ENCODE measurements at places on chromosomes 2 and 18. TPM values are rescaled to one million over a fixed set of nuclear protein-coding genes. Genes with fewer than 3 reads are reported as not detected.

Gene COL3A1
- polyA plus RNA-seq: not detected

Gene RNU2-63P
- polyA plus RNA-seq: not detected

Gene SFT2D3
- polyA plus RNA-seq: 3.8 TPM

Gene ASIC4
- not detected for polyA plus RNA-seq

- H3K27me3 ChIP-seq: no peaks in the 10 kb centered on the region
- H3K27ac ChIP-seq: no peak overlapping the region
- H3K36me3 ChIP-seq: no peaks in the 10 kb centered on the region
Observed at GRCh38 chr18:24488824-24489493, 28.5 kb downstream of the HRH4 start.

DNA sequence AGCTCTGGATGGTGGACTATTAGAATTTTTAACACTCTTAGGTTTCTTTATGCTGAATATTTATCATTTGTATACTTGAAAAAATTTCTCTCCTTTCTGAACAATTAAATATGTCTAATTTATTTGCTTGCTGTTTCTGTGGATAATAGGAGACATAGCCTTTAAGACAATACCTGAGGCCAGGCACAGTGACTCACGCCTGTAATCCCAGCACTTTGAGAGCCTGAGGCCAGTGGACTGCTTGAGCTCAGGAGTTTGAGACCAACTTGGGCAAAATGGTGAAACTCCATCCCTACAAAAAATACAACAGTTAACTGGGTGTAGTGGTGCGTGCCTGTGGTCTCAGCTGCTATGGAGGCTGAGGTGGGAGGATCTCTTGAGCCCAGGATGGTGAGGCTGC lies 54.7 kb downstream of the FAM117B start:
- H3K4me1 ChIP-seq: no peaks in the 10 kb centered on the region
- H3K27me3 ChIP-seq: no peaks in the 10 kb centered on the region
- no peak overlapping the region for H3K4me3 ChIP-seq
- DNase-seq: no peak

GRCh38 chr18:61842146-61842545 lies 50.7 kb downstream of the RNF152 start:
- no peak overlapping the region for H3K27ac ChIP-seq
- H3K36me3 ChIP-seq: no peaks in the 10 kb centered on the region
- H3K4me1 ChIP-seq: no peaks in the 10 kb centered on the region
- peaks cover 55% of the 10 kb centered on the region for H3K27me3 ChIP-seq

GRCh38 chr2:180842461-180842860 lies 137.9 kb upstream of the UBE2E3 start:
- no peaks in the 10 kb centered on the region for H3K4me1 ChIP-seq

DNA sequence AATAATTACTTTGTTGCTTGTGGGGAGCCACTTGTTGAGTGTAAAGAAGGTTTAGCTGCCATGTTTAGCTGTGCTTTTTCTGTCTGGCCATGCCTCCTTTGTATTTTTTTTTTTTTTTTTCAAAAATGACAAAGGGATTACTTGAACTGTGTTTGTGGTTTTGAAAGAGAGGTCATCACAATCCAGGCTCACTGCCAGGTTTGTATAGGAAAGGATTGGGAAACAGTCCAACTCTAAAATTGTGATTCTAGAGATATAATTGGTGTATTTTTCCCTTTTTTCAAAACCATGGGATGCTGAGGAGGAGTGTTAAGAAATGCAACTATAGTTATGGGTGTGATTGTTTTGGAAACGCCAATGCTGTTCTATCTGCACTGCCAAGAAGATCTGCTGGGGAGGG lies 4.3 kb downstream of the ITPRIPL1 start:
- DNase-seq: no peak
- no peaks in the 10 kb centered on the region for H3K27me3 ChIP-seq
- peaks cover 18% of the 10 kb centered on the region for H3K4me1 ChIP-seq
- H3K27ac ChIP-seq: no peak overlapping the region
- no peak overlapping the region for H3K4me3 ChIP-seq

DNA sequence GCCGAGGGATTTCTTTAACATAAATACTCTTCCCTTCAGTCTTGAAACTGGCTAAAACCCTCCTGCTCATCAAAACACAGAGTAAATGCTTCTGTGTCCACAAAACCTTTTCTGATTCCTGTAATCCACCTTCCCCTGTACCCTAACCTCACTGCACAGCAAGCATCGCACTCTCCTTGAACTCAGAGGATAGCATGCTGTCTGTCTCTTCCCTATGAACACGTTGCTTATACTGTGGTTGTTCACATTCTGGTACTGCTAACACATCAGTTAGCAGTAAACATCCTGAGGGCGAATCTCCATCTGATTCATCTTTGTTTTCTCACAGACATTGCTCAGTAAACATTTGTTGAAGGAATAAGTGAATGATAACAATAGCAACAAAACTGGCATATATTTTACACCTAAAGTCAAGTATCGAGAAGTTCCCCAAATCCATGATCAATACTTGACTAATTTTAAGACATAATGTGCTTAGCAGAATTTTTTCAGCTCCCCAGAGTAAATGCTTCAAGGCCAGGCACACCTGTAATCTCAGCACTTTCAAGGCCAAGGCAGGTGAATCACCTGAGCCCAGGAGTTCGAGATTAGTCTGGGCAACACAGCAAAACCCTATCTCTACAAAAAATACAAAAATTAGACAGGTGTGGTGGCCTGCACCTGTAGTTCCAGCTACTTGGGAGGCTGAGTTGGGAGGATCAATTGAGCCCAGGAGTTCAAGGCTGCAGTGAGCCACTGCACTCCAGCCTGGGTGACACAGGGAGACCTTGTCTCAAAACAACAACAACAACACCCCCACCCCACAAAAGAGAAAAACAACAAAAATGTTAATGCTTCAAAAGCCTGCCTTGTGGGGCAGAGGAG lies 45.6 kb upstream of the LPIN2 start:
- no peaks in the 10 kb centered on the region for H3K27me3 ChIP-seq
- H3K36me3 ChIP-seq: no peaks in the 10 kb centered on the region
- no peak for DNase-seq
- H3K4me3 ChIP-seq: no peak overlapping the region
- no peaks in the 10 kb centered on the region for H3K4me1 ChIP-seq

DNA sequence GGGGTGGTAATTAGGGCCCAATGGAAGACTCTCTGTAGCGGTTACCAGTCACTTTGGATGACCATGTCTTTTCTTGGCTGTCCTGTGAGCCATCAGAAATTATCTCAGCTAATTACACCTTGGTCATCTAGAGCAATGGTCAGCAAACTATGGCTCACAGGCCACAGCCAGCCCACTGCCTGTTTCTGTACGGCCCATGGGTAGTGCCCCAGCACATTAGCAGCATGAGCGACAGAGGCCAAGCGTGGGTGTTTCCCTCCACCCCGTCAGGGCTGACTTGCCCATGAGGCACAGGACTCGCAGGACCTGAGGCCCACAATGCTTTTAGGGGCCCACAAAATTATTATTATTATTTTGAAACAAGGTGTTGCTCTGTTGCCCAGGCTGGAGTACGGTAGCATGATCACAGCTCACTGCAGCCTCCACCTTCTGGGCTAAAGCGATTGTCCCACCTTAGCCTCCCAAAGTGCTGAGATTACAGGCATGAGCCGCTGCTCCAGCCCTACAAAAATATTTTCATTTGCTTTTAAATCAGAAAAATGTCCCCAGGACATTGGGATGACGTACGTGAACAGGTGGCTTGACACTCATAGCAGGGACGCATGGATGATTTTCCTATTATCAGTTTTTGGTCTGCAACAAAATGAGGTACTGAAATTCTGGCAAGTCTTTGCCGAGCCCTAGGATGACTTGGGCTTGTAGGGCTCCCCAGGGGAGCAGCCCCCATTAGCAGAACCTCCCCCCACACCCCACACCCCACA lies 29.3 kb upstream of the CEP68 start:
- H3K27ac ChIP-seq: no peak overlapping the region
- no peak overlapping the region for H3K4me3 ChIP-seq
- DNase-seq: no peak
- no peaks in the 10 kb centered on the region for H3K27me3 ChIP-seq
- H3K4me1 ChIP-seq: peaks cover 57% of the 10 kb centered on the region
- H3K36me3 ChIP-seq: peaks cover 22% of the 10 kb centered on the region

GRCh38 chr2:158926478-158926948 lies 41.9 kb upstream of the TANC1 start:
- no peak overlapping the region for H3K4me3 ChIP-seq
- no peak overlapping the region for H3K27ac ChIP-seq
- no peaks in the 10 kb centered on the region for H3K4me1 ChIP-seq
- H3K27me3 ChIP-seq: no peaks in the 10 kb centered on the region

- H3K27ac ChIP-seq: no peak within 1 kb of the TSS
- H3K4me3 ChIP-seq: peak within 1 kb of the TSS; percentile 23
- H3K36me3 ChIP-seq: no peaks in the 10 kb centered on the region
- H3K4me1 ChIP-seq: no peaks in the 10 kb centered on the region
Observed at GRCh38 chr18:65750389-65751154, at the start of gene CDH7. CDH7 (plus strand) TSS chr18:65751012; CDS start chr18:65762843, 11,831 bp downstream.

DNA sequence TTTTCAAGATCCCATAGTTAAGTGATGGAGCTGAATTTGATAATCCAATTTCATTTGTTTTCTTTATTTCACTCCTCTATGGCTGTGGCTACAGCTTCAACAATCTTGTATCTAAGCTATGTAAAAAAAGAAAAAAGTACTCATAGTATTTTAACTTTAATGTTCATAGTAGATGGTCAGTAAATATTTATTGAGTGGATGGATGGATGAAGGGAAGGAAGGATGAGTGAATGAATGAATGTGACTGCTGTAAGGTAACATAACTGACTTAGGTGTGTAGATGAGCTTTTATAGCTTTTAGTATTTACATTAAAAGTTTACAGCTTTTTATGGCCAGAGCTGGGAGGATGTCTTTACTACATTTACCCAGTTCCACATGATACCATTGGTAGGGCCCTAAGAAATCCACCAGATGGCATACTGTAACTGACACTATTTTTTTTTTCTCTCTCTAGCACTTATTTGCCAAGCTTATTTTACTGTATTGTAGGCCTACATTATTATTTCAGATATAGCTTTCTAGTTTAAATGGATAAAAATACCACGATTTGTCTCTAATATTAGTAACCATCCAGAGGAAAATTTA lies 13.4 kb upstream of the HRH4 start:
- peaks cover 74% of the 10 kb centered on the region for H3K36me3 ChIP-seq
- H3K4me1 ChIP-seq: peaks cover 10% of the 10 kb centered on the region
- no peak overlapping the region for H3K27ac ChIP-seq
- DNase-seq: no peak

- no peak for DNase-seq
- no peak overlapping the region for H3K27ac ChIP-seq
- no peak overlapping the region for H3K4me3 ChIP-seq
- H3K4me1 ChIP-seq: no peaks in the 10 kb centered on the region
Observed at GRCh38 chr2:190478572-190479195, 55.8 kb downstream of the NEMP2 start.

- no peaks in the 10 kb centered on the region for H3K27me3 ChIP-seq
- H3K27ac ChIP-seq: peak overlapping the region; percentile 93
- peaks cover 16% of the 10 kb centered on the region for H3K36me3 ChIP-seq
- H3K4me1 ChIP-seq: peaks cover 81% of the 10 kb centered on the region
Observed at GRCh38 chr18:77102259-77103040, 30.1 kb downstream of the MBP start.

GRCh38 chr2:121335294-121336290 lies 50.6 kb upstream of the TFCP2L1 start:
- no peak overlapping the region for H3K4me3 ChIP-seq
- no peaks in the 10 kb centered on the region for H3K27me3 ChIP-seq
- DNase-seq: no peak
- H3K36me3 ChIP-seq: peaks cover 33% of the 10 kb centered on the region
- no peak overlapping the region for H3K27ac ChIP-seq
- H3K4me1 ChIP-seq: no peaks in the 10 kb centered on the region

DNA sequence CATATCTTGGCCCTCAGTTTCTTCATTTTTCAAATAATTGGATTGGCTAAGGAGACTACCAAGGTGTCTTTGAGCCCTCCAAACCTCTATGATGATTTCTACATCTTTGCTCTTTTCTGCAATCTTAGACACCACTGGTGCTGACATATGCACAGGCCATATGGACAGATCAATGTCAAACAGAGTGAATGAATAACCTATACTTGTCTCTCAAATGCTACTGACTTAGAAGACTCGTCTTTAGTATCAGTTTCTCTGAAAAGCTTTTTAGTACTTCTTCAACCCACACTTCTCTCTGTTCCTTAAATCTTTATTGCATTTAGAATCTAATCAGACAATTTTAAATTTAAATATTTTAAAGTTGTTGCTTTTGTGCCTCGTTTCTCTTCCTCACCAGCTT lies 258.2 kb downstream of the LTBP1 start:
- H3K27ac ChIP-seq: no peak overlapping the region
- H3K27me3 ChIP-seq: no peaks in the 10 kb centered on the region

- no peaks in the 10 kb centered on the region for H3K4me1 ChIP-seq
- DNase-seq: no peak
- no peaks in the 10 kb centered on the region for H3K27me3 ChIP-seq
- no peaks in the 10 kb centered on the region for H3K36me3 ChIP-seq
- no peak overlapping the region for H3K27ac ChIP-seq
Observed at GRCh38 chr2:176832086-176832485, 380.5 kb upstream of the HNRNPA3 start.

DNA sequence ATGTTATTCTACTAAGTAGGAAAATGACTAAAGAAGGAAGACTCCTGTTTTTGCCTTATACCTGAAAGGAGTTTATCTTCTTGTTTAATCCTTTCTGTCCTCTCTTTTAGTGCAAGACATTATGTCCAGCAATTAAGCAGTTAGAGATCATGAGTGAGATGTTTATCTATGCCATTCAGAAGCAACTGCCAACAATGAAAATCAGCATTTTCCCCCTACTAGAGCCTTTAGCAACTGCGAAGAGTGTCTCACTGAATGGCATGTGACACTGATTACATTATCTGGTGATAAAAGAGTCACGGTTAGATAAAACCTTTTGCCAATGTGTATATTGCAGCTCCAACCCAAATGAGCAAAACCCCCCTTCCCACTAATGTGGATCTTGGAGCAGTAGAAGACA lies 357.7 kb upstream of the SYT4 start:
- no peak overlapping the region for H3K4me3 ChIP-seq
- no peaks in the 10 kb centered on the region for H3K36me3 ChIP-seq
- no peak for DNase-seq
- no peak overlapping the region for H3K27ac ChIP-seq
- no peaks in the 10 kb centered on the region for H3K27me3 ChIP-seq

- no peak overlapping the region for H3K4me3 ChIP-seq
- H3K27ac ChIP-seq: no peak overlapping the region
- H3K36me3 ChIP-seq: no peaks in the 10 kb centered on the region
- DNase-seq: no peak
- peaks cover 87% of the 10 kb centered on the region for H3K27me3 ChIP-seq
Observed at GRCh38 chr18:57431002-57431382, 4.2 kb upstream of the ONECUT2 start.

- peaks cover 6% of the 10 kb centered on the region for H3K4me1 ChIP-seq
- no peak overlapping the region for H3K27ac ChIP-seq
- H3K27me3 ChIP-seq: no peaks in the 10 kb centered on the region
- no peak overlapping the region for H3K4me3 ChIP-seq
Observed at GRCh38 chr2:217988840-217989204, 14.0 kb downstream of the TNS1 start.

DNA sequence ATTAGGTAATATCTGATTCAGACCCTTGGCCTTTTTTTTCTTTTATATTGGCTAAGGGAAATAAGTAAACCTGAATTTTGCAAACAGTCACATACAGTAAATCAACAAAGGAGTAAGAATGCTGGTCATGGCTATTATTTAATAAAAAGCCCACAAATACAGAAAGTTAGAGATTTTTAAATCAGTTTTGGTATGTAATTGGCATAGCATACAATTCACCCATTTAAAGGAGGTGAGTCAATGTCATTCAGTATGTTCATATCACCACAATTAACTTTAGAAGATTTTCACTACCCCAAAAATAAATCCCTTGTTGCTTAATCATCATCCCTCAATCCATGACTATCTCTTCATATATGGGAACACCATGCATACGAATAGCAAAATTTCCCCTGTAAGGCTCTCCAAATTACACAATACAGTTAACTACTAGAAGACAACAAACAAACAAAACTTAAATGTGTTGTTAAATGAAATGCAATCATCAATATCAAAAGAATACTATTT lies 45.9 kb upstream of the NYAP2 start:
- H3K36me3 ChIP-seq: no peaks in the 10 kb centered on the region
- H3K27ac ChIP-seq: no peak overlapping the region
- no peaks in the 10 kb centered on the region for H3K4me1 ChIP-seq
- no peak for DNase-seq
